ENCODE measurements at places on chromosomes 3 and 15.

DNA sequence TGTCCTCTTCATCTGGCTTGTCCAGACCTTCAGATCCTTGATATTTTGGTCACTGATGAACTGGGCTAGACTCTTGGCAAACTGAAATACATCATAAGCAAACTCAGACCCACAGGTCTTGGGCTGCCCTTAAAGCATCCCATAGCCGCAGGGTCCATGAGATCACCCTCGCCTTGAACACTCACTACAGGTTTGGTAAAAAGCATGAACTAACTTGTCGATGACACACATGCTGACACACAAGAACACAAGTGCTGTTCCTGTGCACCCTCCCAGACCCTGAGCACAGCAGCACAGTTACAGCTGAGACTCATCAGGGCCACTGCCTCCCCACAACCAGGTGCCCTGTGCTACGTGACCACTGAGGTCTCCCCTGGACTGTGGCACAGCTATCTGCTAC lies 21.0 kb downstream of the PFKFB4 start:
- DNase-seq: no peak

GRCh38 chr3:40793730-40794129 lies 269.0 kb downstream of the ZNF621 start:
- DNase-seq: no peak

DNA sequence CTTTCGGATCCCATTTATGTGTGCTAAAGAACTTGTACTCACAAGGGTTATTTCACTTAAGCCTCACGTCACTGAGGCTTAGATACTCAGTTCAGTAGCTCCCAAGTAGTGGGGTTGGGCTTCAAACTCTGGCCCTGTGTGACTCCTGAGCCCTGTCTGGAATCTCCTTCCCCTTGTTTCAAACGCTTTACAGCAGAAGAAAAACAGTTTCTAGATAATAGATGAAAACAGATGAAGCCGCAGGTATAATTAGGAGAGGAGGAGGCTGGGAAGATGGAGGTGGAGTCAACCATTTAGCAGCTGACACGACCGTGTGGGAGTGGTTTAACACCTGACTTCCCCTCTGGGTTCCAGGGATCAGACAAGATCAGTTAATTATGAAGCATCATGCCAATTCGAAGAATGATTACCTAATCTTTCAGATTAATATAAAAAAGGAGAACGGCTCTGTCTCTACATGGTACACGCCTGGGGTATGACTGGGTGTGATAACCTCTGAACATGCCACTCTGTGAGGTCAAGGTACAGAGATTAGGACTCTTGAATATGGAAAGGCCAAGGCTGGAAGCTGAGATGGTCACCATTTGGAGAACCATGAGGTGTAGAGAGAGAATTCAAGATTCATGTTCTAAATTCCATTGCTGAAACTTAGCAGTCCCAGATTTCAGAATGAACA lies 31.1 kb downstream of the TPM1 start:
- no peak for DNase-seq

- no peak for DNase-seq
Observed at GRCh38 chr15:101179341-101180153, 72.3 kb downstream of the CHSY1 start.

DNA sequence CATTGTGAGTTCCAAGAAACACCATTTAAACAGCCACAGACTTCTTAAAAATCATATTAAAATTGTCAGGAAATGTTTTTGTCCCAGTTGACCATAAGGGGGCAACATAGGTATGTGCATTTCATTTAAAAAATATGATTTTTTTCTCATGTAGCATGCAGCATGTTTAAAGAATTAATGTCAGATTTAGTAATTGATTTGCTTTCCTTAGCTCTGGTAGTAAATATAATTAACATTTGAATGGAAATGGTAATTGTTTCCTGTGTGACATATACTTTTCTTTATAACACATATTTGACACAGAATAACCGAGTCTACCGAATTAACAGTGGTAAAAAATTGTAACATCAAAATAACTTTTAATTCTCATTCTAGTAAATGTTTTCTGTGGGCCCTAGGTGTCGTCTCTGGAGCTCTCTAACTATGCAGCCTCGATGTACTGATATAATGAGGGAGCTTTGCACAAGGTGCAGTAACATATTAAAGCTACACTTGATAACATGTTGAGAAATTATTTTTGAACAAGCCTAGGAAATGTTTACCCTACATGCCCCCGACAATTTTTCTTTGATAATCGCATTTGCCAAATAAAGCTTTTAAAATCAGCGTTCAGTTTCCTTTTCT lies 34.9 kb downstream of the NXPE3 start:
- DNase-seq: no peak

DNA sequence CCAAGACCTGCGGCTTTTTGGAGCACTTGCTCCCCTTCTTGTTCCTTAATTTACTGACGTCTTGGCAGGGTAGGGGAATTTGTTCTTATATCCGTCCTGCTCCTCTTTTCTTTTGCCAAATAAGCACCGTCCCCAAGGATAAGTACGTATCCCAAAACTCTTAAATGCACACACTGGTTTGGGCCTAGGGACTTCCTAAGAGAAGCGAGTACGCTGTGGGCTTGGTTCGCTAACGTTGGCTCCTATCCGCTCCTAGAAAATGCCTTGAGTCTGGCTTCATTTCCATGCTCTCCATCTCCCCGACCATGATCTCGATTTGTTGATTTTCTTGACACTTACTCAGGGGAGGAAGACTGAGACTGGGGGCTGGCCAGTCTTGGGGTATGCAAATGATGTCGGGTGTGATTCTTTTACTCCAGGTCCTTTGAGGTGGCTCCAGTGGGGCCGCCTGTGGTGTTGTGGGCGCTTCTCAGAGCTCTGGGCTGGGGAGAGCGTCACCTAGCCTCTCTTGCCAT lies 1.3 kb downstream of the MYRIP start:
- DNase-seq: no peak

DNA sequence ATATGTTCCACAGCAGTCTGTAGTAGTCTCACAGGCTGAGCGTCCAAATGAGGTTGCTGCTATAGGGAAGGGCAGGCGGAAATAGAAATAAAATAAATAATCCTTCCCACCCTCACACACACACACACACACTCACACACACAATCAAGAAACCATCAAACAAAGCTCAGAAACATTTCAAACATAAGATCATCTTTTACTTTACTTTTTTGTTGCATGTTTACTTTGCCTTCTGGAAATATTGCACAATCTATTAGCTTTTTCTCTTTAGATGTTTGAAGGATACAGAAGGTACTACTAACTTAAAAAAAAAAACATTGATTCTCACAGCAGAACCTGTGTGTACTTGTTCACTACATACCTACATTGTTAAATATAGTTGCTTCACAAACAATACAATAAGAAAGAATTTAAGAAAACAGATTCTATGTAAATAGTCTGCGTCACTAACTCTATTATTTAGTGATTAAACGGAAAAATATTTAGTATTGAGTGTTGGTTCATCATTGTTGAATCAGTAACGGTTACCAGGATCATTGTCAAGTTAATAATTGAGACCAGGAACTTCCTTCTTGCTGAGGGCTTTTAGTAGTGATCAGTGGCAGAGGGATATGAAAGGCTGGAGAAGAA lies 20.5 kb downstream of the ALCAM start:
- no peak for DNase-seq

DNA sequence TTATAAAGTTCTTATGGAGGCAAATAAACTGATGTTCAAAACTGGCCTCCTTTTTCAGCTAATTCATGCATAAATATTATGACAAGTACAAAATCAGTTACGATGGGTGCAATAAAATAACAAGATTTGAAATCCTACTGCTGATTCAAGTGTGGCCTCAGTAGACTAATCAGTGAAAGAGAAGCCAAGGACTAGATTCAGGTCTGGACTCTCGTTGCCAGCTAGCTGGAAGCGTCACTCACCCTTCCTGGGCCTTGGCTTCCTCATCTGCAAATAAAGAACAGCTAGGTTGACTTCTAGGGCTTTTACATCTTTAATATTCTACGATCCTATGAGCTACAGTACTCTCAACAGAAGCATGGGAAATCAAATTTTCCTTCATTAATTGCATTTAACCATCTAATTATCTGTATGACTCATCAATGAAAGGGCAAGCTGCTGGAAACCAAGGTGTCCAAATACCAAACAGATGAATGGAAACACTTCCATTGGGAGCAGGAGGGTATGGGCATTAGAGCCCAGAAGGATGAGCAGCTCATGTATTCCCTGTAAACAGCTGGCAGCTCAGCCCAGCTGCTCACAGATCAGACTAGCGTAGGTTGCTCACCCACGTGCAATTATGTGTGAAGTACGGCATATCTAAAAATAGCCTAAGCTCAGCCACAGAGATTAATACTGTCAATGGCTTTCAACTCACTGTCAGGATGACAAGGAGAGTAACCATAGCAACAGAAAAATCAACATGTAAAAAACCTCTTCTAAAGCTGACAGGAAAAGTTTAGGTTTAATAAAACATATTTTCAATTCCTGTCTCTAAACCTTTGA lies 294.8 kb downstream of the PLCL2 start:
- no peak for DNase-seq

- no peak for DNase-seq
Observed at GRCh38 chr15:71806452-71806931, 3.9 kb upstream of the NR2E3 start.

- no peak for DNase-seq
Observed at GRCh38 chr15:58962662-58963565, 24.5 kb upstream of the RNF111 start.

DNA sequence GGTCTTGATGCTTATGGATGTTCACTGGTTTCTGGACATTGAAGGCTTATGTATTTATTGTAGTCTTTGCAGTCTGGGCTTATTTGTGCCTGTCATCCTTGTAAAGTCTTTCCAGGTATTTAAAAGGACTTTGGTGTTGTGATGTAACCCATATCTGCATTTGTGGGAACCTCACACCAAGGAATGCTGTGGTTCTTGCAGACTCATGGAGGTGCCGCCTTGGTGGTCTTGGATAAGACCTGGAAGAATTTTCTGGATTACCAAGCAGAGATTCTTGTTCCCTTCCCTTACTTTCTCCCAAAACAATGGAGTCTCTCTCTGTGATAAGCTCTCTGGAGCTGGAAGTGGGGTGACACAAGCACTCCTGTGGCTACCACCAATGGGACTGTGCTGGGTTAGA lies 363.5 kb upstream of the NECTIN3 start:
- DNase-seq: no peak

DNA sequence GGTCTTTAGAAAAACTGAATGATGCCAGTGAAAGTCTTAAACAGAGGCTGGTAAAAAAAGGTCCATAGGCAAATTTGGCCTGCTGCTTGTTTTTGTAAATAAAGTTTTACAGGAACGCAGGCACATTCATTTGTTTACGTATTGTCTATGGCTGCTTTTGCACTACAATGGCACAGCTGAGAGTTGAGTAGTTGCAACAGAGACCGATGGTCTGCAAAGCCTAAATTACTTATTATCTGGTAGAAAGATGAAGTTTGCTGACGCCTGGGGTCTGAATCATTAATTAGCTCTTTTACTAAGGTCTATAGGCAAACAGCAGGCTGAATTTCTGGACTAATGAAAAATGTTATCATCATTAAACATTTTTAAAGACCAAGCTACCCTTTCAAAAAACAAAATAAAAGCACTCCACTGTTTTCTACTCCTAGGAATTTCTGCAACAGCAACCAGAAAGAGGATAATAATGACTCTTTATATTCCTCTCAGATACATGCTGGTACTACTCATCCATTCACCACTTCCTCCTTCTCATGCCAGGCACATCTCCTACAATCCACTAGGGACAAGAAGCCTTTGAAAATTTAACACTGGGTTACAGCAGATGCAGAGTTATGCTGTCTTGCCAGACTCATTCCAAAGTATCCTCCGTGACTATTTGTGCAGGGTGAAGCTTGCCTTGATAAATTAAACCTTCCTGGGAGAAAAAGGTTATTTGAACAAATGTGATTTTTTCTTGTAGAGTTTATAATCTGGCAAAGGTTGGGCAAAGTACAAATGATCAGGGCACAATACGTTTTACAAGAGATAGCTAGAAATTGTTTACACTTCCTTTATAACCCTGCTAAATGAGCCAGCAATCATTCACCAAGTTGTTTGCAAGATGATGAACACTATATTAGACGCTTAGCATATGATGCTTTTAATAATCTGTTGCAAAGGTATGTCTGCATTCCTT lies 6.0 kb downstream of the GATM start:
- no peak for DNase-seq

DNA sequence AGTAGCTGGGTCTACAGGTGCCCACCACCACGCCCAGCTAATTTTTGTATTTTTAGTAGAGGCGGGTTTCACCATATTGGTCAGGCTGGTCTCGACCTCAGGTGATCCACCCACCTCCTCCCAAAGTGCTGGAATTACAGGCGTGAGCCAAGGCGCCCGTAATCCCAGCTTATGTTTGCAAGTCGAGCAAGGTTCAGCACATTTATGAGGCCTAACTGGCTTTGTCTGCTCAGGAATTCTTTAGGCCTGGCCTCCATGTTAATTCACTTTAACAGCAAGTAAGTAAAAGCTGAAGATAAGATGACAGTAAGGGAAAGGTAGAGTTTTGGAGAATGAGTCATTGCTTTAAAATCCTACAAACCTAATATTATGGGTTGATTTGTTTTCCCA lies 24.6 kb downstream of the SIDT1 start:
- DNase-seq: no peak

DNA sequence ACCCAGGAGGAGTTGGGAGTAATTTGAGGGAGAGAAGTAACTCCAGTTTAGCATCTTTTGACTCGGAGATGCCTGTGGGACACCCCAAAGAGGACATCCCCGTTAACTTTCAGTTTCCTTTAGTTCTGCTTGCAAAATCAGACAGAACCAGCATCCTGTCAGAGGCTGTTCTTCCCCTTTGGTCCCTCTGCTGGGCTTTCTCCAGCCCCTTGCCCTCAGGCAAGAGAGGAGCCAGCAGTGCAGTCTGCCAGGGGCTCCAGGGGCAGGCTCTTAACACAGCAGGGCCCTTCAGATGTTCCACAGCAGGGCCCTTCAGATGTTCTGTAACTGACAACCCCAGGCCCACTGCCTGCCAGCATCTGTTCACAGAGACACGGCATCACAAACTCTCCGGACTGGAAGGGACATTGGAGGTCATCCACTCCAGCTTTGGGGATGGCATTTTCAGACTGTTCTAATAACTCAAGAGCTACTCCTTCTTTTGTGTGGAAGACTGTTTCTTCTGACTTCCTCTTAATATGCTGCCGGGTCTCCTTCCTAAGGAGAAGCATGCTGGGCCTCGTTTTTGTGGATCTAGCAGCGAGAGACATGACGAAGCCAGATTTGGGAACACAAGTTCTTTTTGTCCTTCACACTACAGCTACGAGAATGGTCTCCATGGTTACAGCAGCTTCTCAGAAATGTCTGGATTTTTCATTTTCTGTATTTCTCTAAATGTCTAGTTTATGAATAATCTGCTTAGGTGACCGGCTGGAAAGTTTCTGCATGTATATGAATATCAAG lies 51.9 kb downstream of the KY start:
- DNase-seq: no peak

GRCh38 chr15:63586790-63587189 lies 10.4 kb upstream of the FBXL22 start:
- DNase-seq: no peak

- no peak for DNase-seq
Observed at GRCh38 chr3:138861798-138862197, 27.1 kb upstream of the PIK3CB start.

GRCh38 chr15:70580958-70581357 lies 182.4 kb downstream of the UACA start:
- DNase-seq: no peak
